ENCODE measurements at places on chromosomes 1 and 21. TPM values are rescaled to one million over a fixed set of nuclear protein-coding genes. Genes with fewer than 3 reads are reported as not detected.

DNA sequence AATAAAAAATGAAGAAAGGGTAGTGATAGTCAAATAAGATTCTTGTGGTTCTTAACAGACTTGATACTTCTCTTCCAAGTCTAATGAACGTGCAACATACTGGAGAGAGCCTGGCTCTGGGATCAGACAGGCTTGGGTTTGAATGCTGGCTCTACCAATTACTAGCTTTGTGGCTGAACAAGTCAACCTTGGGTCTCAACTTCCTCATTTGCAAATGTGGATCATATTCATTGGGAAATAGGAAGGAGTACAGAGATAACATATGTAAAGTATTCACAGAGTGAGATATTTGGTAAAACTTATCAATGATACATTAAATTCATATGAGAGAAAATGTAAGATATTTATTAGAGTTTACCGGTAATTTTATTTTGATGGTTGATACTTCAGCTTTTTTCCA, 2.0 kb downstream of the EDEM3 start:
- no peak for DNase-seq

DNA sequence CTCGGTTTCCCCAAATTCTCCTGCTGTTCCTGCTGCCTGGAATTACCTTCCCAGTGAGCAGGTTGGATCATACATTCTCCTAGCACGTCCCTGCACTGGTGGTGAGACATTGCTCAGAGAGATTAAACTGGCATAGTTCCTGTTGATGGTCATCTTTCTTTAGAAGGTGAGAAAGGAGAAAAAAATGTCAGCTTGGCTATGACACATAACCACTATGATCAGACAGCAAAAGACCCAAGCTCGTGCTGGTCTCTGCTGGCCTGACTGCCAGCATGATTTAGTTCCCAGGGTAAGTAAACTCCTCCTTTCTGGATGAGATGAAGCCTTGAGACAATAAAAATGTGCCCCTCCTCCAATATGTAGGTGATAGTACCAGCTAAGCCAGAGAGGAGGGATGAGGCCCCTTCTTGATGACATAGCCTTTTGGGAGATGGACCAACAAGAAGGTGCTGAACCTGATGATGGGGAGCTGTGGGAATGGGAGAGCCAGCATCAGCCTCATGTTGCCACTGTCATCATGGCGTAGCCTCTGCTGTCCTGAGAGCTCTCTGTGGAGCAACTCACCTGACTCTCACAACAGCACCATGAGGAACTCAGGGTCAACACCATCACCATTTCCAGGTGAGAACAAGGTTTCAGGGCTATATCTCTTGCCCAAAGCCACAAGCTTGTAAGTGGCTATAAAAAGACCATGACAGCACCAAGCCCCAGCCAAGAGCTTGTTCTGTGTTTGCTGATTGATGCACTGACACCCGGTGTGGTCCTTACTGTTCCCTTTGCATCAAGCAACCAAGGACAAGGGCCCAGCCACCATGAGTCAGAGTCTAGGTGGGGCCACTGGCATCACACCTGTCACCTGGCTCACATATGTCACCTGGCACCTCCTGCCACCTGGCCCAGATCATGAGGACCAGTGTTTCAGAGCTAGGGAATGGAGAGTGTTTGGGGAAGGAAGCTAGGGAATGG, 200.0 kb downstream of the MATN1 start:
- no peak for DNase-seq

The YARS1 gene
- 60.7 TPM for total RNA-seq

- DNase-seq = no peak
These were observed 1.2 kb downstream of the SZRD1 start for GRCh38 chr1:16367968-16368890.

The CRP gene
- total RNA-seq = not detected

The PTGFR gene
- total RNA-seq = 0.35 TPM

- no peak for DNase-seq
These were observed 260.8 kb downstream of the GPATCH2 start for GRCh38 chr1:217369996-217370551.

DNA sequence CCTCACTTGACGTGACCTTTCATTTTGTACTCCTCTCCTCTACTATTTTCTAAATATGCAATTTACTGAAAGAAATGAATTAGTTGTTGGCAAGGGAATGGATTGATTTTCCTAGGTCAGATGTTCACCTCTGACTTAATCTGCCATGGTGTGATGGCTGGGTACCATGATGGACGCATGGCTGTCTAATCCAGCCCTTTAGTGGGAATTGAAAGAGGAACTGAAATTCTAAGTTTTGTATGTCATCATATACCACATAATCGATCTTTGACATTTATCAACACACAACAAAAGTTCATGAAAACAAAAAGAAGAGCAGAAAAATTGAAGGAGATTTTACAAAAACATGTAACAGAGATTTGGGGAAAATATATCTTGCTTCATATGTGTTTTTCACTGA, 331.3 kb upstream of the SNX7 start:
- DNase-seq = no peak

DNA sequence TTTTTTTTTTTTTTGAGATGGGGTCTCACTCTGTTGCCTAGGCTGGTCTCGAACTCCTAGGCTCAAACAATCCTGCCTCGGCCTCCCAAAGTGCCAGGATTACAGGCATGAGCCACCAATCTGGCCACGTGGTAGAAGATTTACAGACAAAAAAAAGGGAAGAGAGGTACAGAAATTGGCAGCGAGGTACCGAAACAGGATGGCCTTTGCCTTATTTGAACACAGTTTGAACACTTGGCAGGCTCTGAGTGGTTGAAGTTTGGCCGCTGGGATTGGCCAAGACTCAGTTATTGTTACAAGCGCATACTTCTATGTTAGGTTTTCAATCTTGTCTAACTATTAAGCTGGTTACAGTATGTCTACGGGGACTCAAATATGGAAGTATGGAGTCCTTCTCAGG, 6.2 kb upstream of the AADACL4 start:
- DNase-seq = no peak

Data from glomerular endothelial cell (primary cell).